Lower leg skin (tissue), 4 donors: ENCODE measurements at places on chromosomes 11 and 22. TPM values are rescaled to one million over a fixed set of nuclear protein-coding genes. Genes with fewer than 3 reads are reported as not detected.

The XKR3 gene
- total RNA-seq: not detected

The CABP7 gene
- not detected for total RNA-seq

The MIOX gene
- not detected for total RNA-seq

The SCGB1A1 gene
- total RNA-seq: not detected

The KCNQ1OT1 gene
- total RNA-seq: 1.8 TPM

The NCAM1 gene
- total RNA-seq: 1.7 TPM

The ARFGAP3 gene
- total RNA-seq: 47.2 TPM

The KRTAP5-7 gene
- not detected for total RNA-seq

The TYR gene
- 10.7 TPM for total RNA-seq

The CDHR5 gene
- total RNA-seq: not detected

The IL18BP gene
- total RNA-seq: 3.0 TPM

The GUCD1 gene
- 91.9 TPM for total RNA-seq

The EFCAB6 gene
- total RNA-seq: 2.3 TPM

DNA sequence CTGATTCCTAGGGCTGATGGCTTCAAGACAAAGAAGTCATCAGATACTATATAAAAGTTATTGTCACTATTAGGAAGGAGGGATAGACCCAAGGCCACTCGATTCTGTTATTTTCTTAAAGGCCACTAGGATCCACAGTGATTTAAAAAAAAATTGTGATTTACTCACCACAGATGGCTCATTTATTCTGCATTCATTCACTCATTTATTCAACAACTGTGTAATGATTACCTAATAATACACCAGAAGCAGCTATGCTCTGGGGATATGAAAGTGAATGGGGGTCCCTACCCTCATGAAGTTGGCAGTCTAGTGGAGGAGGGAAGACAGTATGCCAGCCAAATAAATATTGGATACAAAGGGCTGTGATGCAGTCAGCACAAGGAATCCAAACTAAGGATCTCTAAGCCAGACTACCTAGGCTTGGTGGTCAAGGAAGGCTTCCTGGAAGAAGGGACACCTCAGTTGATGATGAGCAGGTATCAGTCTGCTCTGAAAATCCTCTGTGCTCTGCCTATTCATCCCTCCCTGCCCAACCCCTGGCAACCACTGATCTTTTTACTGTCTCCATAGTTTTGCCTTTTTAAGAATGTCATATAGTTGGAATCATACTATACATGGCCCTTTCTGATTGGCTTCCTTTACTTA is 110.5 kb downstream of the NAT10 start:
- no peak for DNase-seq

DNA sequence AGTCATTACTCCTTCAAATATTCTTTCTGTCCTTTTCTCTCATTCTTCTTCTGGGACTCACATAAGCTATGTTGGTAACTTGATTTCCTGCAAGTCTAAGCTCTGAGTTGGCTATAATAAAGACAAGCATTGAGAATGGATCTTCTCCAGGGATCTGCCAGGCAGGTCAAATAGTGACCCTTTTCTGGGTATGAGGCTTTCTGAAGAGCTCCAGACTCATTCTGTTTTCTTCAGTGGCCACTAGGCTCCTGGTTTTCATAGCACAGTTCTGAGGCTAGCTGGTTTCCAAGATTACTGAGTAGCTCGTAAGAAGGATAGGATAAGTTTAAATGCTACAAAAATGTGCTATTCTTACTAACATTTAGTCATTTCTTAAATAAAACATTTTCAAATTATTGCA is 38.3 kb downstream of the TMPRSS5 start:
- no peak for DNase-seq

DNA sequence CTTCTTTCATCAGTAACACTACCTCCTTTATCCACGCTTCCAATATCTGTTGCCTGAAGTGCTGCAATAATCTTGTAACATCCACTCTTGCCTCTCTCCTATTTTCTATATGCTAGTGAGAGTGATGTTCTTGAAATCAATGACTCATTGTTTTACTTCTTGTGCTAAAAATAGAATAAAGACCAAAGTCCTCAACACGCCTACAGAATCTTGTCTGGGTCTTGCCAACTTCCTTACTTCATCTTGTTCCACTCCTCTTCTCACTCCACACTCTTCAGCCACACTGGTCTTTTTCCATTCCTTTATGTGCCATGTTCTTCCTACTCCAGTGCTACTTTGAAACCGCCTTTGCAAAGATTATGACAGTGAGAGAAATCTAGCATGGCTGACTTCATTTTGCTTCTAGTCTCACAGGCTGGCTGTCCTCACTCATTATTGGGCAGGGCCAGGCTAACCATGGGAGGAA is 136.4 kb downstream of the CCDC81 start:
- DNase-seq: no peak

- DNase-seq: no peak
Observed at GRCh38 chr22:33787645-33788456, 132.4 kb downstream of the LARGE1 start.

GRCh38 chr11:2188745-2189144 is 17.1 kb upstream of the TH start:
- DNase-seq: no peak

- DNase-seq: peak; percentile 54
Observed at GRCh38 chr11:125082611-125083311, 19.7 kb downstream of the SLC37A2 start.

GRCh38 chr11:72005347-72006260 is 6.9 kb downstream of the IL18BP start:
- DNase-seq: no peak

DNA sequence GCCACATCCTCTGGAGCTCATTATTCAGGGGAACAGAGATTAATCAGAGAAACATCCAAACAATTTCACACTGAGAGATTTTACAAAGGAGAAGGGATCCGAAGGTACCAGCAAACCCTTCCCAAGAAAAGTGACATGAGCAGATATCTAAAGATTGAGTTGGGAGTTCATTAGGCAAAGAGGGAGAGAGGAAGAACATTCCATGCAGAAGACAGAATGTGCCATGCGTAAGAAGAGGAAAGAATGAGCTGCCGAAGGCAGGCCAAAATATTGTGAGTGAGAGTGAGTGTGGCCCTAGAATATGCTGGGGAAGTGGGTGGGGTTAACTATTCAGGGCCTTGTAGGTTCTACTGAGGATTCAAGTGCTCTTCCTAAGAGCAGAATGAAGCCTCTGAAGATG is 50.0 kb upstream of the LYVE1 start:
- peak; percentile 11 for DNase-seq

GRCh38 chr11:120912504-120912903 is 111.4 kb upstream of the TBCEL start:
- DNase-seq: no peak

DNA sequence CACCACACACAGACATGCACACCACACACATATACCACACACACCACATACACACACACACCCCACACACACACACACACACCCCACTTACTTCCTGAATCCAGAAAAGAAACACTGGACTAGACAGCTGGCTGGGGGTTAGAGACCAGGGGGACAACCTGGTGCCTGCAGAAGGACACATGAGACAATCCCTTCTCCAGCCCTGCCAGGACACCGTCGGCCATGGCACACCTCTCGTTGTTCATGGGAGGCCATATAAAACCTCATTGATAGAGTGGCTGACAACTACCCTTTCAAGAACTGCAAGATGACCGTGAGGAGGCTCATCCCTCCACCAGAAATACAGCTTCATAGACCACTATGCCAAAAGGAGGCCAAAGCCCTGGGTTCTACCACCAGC is 54.3 kb downstream of the IGSF9B start:
- DNase-seq: peak; percentile 34

GRCh38 chr11:104036588-104036987 is at the start of gene DDI1:
TSS of gene DDI1 (plus strand) at chr11:104036640. CDS start at chr11:104036823, 183 bp downstream.
- no peak for DNase-seq

DNA sequence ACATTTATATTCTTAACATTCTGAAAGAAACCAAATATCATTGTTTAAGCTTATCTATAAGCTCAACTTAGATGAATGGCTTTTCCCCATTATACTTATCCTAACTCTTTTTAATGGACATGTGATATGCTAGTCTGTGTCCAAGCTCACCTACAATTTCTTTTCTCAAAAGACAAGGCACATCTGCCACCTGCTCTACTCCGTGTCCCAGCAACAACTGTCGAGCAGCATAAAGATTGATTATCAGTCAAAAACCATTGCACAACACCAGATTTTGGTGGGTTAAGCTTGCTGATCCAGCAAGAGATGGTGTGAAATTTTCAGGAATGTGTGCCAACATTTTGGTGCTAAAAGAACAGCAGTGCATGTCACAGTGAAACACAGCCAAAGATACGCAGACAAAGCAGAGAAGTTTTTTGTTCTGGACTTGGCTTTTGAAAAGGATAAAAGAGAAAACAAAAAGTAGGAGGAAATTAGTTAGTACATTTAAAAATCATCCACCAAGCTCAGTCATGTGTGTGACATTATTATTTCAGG is 65.8 kb downstream of the DCDC1 start:
- no peak for DNase-seq

DNA sequence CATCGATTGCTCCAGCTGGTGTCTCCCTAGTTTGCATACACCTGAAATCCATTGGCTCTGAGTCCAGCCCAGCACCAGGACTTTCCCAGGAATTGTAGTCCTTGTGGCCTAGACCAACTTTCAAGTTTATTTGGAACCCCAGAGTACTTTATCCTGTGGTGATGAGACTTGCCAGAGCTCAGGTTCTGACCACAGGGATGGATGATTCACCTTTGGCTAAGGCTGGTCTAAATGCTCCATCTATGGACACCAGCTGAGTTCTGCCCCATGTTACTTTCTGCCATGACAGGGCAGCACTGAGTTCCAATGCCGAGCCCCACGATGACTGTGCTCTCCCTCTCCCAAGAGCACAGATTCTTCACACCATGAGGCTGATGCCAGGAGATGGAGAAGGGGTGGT is 17.3 kb upstream of the INSC start:
- no peak for DNase-seq

DNA sequence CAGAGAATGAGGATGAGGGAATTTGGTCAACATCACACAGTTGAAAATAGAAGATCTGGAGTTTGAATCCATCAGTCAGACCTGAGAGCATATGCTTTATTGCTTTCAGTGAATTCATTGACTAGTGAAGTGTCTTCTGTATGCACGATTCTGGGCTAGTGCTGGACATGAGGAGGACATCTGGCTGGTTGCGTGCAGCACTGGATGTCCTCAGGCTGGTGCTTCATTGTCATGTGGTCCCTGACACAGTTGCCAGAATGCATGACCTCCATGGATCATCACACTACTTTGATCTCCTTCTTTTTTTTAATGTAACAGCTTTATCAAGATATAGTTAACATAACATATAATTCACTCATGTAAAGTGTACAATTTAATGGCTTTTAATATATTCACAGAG is 44.5 kb upstream of the MMP7 start:
- DNase-seq: no peak

DNA sequence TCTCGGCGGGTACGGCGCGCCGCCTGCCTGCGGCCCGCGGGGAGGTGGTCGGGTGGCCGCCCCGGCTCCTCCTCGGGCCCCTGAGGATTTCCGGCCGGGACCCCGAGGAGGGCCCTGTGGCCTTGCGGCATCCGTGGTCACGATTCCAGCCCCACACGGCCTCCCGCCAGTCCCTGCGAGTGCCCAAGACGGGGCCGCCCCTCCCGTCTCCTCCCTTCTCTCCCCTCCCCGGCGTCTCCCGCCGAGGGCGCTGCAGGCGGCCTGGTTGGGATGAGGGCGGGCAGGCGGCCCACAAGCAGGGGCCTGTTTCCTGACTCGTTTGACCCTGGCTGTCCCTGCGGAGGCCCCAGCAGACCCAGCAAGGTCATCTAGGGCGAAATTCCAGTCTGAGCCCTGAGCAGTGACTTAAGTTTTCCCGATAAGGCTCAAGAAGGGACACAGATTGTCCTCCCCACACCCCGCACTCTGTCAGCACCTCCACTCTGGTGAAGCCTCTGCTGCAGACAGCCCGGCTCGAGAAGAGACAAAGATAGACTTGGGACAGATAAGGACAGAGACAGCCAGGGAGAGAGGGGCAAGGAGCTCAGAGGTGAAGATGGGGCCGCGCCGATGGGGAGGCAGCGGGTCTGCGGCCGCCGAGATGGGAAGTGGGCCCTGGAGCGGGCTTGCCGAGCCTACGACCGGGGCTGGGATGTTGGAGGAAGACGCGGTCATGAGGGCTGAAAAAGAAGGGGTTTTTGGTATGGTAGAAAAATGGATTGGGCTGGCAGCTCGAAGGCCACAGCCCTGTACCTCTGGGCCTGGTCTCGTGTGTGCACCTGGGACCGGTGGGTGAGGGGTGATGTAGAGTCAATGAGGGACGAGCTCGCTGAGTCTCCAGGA is 95.0 kb downstream of the SWAP70 start:
- DNase-seq: peak; percentile 96

DNA sequence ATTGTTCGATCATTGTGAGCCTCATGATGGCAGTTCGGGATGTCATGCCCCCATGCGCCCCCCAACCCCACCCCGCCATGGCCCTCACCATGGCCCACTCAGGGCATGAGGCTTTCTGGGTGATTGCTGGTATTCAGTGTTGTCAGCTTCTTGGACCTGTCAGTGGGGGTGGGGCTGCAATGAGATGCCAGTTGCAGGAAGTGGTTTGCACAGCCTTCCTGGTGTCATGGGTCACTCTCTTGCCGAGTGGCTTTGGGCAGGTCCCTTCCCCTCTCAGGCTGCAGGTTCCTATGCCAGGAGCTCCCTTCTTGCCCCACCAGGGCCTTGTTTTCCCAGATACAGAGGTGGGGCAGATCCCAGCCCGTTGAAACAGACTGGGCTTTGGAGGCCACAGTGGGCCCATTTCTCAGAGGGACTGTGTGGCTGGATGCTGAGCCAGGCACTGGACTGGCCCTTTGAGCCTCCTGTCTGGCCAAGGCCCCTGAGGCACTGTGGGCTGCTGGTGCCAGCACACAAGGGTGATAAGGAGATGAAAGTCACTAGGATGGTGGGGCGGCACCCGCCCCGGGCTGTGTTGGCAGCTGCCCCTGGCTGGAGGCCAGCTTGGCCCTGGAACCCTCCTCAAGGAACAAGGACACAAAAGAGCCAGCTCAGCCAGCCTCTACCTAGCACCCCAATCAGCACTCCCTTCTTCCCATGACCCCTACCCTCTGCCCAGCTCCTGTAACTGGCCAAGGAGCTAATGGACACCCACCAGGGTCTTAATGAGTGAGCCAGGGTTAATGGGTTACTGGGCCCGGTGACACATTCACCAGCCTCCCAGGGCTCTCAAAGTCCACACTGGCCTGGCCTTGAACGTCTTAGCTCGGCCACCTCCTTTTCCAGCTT is 1.5 kb upstream of the GGT1 start:
- no peak for DNase-seq
